Adrenal gland (tissue), 19 donors: ENCODE measurements at places on chromosomes 12 and 14. TPM values are rescaled to one million over a fixed set of nuclear protein-coding genes. Genes with fewer than 3 reads are reported as not detected.

The FOXN4 gene
- not detected for total RNA-seq

The PTCSC3 gene
- total RNA-seq, result not detected

The MYG1 gene
- total RNA-seq, result 94.9 TPM

The FSCB gene
- 0.11 TPM for total RNA-seq

The PAX9 gene
- total RNA-seq, result not detected

The SLC17A8 gene
- 0.31 TPM for total RNA-seq

The CLEC1A gene
- 1.4 TPM for total RNA-seq

The GLIPR1 gene
- total RNA-seq, result 5.6 TPM

GRCh38 chr12:54240971-54241588 is 38.8 kb downstream of the CBX5 start:
- no peak for DNase-seq

DNA sequence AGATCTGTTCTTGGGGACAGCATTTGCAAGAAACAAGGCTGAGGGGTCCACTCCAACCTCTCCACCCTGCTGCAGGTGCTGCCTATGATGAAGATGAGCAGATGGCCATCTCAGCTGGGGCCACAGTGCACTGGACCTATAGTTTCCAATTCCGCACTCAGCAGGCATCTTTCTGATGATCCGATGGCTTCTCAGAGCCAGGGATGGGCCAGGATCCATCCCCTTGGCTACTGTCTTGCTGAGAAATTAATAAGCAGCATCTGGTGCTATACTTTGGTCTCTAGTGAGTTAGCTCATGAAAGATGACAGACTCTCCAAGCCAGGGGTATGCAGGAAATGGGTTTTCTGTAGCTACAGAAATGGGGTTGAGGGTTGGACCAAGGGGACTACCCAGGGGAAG is 18.4 kb upstream of the BDKRB1 start:
- no peak for DNase-seq

GRCh38 chr14:104473649-104474494 is 105.7 kb upstream of the C14orf180 start:
- DNase-seq, result no peak

DNA sequence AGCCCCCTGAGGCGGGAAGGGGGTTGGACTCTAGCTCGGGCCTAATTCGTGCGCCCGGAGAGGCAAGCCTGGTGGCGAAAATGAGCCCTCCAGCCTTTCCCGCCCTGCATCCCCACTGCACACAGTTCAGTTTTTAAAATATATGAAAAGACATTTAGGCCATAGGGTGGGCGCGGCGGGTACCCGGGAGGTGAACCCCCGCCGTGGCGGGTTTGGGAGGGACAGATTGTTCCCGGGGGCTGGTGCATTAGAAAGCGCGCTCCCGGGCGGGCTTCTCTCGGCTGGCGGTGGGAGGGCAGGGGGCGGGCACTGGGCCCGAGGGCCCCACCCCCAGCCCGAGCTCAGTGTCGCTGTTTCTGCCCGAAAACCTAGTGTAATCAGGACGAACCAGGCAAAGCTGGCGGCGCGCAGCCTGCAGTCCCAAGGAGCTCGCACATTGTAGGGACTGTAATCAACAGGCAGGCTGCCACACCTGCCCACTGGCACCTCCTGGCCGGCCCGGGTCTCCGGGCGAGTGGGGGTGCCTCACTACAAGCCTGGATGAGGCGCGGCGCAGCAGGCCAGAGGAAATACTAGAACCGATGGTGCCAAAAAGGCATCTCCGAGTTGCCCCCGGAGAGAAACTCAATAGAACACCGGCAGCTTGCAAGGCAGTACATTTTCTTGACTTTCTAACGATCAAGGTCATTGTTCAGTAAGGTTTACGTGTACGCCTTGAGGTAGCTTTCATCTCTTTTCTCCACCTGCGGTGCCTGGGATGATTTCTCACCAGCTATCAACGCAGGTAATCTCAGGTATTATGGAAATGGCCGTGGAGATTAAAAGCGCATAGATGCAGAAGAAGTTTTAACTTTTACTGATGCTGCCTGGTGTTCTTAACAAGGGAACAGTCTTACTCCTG is 764 bp upstream of the SPTB start:
- peak; percentile 18 for DNase-seq

DNA sequence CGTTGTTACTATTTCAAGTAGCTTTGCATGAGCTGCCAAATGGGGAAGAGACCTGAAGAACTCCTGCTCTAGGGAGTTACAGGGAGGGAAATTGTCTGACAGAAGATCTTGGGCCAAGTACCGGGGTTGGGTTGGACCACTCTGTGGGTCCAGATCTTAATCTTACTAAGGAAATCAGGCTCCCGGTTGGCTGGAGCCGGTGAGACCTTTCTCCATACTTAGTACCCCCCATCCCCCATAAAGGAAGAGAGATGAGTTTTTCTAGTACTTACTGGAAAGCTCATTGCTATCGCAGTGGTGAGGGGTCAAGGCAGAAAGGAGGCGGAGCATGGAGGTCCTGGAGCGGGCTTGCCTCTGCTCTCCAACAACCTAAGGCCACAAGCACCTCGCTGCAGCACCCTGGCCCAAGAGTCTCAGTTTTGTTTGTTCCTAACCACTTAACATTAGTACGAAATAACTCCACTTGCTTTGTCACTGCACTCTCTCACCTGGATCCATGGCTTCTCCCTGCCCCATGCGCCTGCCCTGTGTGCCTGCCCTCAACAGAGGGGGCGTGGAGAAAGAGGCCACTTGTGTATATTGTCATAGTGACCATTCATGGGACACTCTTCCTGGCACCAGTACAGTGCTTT is 6.8 kb upstream of the UNC119B start:
- DNase-seq, result peak; percentile 85

DNA sequence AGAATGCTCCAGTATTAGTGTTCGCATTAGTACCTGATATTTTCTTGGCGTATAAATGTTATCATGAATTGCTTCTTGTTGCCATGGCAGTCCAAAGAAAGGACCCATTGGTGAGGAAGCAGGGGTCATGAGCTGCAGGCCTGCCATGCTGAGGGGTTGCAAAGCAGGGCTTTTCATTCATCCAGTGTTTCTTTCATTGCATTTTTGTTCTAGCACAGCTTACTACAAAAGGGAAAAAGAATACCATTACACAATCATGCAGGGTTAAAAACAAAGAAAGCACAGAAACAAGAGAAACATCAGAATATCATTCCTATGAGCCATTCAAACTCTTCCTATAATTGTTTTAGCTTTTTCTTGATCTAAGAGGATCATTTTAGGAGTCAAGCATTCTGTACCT is 24.0 kb downstream of the DICER1 start:
- DNase-seq, result no peak

GRCh38 chr14:70907996-70908934 is 1.0 kb downstream of the PCNX1 start:
- peak; percentile 92 for DNase-seq

DNA sequence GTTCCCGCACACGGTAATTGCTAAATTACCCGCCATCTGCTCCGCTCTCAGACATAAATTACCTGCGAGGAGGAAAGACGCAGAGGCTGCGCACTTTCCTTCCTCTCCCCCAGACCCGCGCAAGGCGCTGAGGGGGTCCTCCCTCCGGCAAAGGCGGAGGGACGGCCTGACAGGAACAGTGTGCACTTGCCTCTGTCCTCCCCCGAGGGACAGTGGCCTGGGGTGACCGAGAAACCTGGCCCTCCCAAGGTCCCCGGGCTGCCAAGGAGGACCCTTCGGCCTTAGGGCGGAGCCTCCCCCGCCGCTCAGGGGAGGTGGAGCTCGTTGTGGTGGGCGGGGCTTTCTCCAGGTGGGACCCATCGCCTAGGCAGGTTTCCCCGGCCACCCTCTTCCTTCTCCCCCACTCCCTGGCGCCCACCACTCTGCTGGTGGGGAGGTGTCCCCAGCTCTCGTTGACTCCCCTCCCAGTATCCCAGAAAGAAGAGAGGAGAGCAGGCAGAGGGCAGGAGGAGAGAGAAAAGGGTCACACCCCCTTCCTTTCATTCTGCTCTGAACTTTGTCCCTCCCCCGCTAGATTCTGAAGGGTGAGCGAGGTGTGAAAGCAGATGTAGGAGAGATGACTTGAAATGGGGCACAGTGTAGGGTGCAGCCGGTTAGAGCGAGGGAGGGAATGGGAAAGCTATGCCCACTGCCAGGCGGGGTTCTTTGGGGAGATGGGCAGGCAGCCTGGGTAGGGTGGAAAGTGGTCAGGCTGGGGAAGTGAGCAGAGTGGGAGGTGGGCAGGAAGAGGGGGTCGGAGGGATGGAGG is 11.4 kb upstream of the CALCOCO1 start:
- no peak for DNase-seq

DNA sequence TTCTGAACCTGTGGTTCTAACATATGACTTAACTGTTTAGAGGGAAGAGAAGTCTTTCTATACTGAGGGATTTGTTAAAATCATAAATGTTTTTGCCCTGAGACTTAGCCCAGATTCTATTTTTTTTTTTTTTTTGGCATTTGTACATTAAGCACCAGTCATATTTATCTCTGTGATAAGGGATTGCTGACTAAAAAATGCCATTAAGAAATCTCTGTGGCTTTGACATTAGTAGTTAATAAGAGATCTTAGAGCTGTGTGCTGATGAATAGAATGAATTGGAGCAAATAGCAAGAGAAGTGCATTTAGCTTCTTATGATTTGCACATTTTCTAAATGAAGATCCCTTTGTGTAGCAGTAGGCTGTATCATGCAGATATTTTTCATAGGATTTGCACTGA is 32.5 kb downstream of the NFYB start:
- no peak for DNase-seq

DNA sequence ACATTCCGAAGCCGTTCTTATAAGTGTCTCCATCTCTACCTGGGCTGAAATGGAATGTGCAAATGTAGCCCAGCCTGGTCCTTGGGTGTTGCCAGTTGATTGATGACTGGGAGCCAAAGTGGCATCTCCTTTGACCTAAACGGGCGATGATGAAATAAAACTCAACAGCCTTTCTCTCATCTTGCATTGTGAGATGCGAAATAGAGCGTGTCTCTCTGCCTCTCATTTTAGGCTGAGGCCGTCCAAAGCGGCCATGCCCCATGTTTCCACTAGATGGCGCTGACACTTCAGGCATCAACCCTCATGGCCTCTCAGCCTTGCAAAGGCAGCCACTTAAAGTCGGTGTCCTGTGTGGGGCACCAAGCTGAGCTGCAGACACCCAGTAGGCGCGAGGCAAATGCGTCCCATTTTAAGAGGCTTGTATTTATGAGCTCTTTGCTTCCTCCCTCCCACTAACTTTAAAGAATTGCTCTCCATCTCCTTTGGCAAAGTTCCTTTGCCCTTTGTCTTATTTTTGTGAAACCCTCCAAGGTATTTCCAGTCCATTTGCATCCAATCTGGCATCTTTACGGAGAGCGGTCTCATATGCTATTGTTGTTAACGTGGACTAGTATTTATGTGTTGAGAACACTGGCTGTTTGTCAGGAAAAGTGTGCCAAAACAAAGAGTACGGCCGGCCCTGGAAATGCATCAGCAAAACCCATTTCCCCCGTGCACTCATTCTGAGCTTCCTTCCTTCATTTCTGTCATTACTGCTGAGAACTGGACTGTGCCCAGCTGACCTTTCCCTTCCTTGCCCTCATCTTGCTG is 25.0 kb downstream of the GPRC5A start:
- peak; percentile 77 for DNase-seq

DNA sequence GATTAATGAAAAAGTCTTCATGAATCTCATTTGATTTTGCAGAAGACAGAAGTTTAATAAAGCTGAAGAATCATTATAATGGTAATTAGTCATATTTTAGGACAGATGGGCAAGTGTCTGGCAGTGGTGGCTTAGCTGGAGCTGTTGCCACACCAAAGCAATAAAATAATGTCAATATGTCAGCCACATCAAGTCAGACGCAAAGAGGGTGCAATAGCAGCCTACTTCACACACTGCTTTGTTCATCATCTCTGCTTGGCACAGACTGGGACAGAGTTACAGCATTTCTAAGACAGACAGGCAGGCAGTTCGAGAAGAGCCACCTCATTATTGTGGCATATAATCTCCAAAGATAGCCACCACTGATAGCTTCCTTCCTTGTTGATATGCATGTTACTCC is 16.9 kb upstream of the KRR1 start:
- no peak for DNase-seq

DNA sequence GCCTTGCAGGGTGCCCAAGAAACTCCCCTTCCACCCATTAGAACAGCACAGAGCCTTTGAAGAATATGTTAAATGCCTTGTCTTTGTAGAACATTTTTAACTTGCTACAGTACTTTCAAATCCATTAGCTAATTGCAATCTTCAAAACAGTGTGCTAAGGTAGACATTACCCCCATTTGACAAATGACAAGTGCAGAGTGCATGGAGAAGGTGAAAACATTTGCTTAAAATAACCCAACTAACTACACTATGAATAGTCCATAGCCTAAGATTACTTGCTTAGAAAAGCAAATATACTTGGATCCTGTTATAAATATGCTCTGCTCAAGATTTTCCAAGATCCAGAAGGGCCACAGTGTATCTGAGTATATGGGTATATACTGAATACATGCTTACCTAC is 87.0 kb upstream of the G2E3 start:
- DNase-seq, result no peak

DNA sequence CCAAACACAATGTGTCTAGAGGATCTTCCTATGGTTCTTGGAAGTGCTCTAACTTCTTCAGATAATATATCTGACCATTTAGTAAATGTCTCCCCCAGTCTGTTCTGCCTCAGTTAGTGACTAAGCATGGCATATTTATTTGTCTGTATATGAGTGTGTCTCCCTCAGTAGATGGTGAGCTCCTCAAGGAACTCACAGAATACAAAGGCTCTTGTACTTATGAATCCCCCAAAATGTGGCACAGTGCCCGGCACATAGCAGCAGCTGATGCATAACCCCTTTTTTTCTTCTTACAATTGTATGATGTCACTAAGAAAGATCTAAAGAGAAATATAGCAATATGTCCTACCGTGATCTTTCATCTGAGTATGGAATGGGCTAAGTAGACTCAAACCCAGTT is 264.7 kb upstream of the PRICKLE1 start:
- no peak for DNase-seq

DNA sequence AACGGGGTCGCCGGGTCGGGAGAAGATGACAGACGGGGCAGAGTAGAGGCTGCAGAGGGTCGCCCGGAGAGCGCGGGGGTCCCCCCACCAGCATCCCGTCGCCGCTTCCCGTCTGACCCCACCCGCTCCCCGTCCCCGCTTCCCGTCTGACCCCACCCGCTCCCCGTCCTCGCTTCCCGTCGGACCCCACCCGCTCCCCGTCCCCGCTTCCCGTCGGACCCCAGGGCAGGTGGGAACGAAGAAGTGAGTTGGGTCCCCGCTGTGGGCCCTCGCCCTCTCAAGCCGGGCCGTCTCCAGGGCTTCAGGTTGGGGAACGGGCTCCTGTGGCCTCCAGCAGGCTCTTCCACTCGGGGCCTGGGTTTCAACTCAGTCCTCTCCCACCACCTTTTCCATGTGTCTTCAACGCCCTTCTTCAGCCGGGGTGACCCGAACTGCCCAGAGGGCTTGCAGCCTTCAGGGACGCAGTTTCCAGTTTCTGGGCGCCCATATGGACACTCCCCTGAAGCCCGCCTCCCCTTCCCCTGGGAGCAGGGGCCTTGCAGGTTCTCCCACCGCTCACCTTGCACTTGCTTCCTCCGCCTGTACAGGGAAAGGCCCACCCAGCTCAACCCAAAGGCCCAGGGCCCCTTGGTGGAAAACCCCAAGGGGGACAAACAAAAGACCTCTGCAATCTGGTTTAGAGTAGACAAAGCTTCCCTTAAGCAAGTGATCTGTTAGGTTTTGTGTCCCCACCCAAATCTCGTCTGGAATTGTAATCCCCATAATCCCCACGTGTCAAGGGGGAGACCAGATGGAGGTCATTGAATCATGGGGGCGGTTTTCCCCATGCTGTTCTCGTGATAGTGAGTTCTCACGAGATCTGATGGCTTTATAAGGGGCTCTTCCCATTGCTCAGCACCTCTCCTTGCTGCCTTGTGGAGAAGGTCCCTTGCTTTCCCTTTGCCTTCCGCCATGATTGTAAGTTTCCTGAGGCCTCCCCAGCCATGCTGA is 66.5 kb downstream of the TNFAIP2 start:
- no peak for DNase-seq

GRCh38 chr12:70719071-70719470 is 81.8 kb upstream of the PTPRB start:
- no peak for DNase-seq
